ENCODE measurements at places on chromosomes 4 and X.

GRCh38 chr4:138672393-138672976, 343.1 kb upstream of the NOCT start:
- DNase-seq, result no peak

DNA sequence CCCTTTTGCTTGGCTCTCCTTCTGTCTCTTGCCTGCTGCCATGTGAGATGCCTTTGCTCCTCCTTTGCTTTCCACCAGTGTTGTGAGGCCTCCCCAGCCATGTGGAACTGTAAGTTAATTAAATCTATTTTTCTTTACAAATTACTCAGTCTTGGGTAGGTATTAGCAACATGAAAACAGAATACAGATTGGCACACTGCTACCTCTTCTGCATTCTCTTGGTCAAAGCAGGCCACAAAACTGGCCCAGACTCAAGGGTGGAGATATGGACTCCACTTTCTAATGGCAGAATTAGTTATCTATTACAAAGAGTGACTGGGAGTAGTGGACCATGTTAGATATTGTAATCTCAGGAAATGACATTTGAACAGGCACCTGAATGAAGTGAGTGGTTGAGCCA, 21.5 kb upstream of the CCDC149 start:
- DNase-seq, result no peak

DNA sequence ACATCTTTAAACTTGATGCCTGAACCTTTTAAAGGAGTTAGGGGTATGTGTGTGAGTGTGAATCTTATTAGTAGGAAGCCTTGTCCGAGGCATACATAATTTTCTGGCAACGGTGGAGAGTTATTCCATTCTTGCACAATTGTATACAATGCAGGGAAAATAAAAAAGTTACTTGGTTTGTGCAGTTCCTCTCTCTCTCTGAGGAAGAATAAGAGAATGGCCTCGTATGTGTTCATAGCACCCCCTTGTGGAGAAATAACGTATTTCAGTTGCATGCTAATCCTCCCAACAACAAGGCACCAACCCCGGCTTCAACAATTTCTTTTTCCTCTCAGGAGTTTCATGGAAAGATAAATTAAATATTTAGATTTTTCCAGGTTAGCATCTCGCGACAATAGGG, 33.7 kb upstream of the FGF13 start:
- no peak for DNase-seq

DNA sequence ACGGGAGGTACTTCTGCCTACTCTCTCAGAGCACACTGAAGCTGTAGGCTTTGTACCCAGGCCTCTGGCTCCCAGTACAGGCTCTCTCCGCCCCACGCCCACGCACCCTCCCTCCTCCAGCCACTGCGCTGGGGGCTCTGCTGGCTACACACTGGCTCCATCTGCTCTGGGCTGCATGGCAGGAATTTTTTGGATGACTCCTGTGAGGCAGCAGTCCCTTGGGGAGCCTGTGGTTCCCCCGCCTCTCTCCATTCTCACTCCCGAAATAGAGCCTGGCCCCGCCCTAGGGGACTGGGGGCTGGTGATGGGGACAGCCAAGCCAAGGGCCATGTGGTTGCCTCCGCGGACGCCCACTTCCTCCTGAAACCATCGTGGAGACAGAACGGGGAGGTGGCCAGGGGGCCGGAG, 58.1 kb upstream of the ADRA2C start:
- DNase-seq, result no peak

DNA sequence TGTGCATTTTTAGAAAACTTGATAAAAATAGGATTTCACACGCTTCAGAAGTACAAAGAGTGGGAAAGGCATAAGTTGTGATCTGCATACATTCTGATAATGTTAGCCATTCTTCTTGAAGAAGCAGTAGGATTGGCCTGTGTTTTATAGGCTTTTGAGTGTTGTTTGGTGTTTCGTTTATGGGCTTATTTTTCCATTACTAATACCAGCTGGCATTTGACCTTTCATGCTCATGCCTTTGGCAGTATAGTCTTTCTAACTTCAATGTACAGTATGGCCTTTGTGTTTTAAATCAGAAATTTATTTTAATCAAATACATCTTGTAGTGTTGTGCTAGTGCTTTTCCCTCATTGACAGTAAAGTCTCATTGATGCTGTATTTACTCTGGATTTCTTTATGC, 51.5 kb upstream of the SLC4A4 start:
- DNase-seq, result no peak

DNA sequence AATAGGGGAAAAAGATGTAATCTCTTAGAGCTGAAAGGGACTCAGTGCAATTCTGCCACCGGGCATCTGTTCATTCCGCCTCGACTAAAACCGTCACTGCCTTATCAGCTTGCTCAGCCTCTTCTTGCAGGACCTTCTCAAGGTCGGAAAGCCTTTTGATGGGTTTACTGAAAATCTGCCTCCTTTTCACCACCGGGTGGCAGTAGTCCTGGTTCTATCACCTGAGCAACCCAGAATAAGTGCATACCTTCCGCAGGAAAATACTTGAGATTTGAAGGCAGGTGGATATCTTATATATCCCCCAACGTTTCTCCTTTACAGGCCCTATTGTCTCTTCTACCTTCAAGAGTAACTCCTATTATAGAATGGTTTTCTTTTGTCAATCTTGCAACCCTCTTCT, 103.4 kb upstream of the PAK3 start:
- DNase-seq, result no peak

DNA sequence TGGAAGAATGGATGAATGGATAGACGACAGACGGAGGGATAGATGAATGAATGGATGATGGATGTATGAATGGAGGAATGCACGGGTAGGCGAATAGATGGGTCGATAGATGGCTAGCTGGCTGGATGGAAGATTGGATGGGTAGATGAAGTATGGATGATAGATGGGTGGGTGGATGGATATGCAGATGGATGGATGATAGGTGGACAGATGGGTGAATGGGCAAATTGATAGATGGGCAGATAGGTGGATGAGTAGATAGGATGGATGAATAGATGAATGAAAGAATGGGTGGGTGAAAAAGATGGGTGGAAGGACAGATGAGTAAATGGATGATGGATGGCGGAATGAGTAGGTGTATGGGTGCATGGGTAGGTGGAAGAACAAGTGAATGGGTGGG, 57.3 kb downstream of the EVC2 start:
- no peak for DNase-seq

DNA sequence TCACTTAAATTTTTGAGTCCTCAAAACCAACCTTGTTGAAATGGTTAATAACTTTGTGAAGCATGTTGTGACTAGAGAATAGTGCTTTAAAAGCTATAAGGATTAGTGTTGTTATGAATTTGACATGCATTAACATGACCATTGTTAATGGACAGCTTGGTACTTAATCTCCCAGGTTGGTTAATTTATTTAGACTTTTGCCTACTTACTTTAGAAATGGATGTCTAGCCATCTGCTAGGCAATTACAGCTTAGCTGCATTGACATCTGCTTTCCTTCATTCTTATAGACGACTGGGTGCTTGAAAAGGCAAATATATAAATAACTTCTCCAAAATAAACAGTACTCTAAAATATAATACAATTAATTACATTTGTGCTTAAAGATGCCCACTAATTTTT, 368.0 kb downstream of the CCSER1 start:
- DNase-seq, result no peak

- DNase-seq, result no peak
These were observed 130.4 kb downstream of the BCOR start for GRCh38 chrX:39967348-39967747.

GRCh38 chrX:856566-857290, 226.1 kb downstream of the SHOX start:
- DNase-seq, result no peak

- no peak for DNase-seq
These were observed 104.7 kb downstream of the MAML3 start for GRCh38 chr4:140049024-140049848.

DNA sequence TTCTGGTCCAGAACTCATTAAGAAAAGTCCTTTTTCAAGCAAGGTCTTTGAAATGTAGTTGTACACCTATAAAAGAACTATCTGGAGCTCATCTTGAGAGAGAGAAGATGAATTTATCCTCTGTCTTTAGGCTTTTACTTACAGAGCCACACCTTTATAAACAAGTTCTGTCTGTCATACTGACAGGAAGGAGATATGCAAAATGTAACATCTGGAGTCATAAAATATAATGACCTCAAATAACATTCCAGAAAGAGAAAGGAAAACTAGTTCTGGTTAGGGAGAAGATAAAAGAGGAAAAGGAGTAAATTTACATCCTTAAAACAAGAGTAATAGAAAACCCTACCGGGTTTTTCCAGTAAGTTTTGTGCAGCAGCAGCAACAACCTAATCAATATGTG, 1.3 kb downstream of the INPP4B start:
- no peak for DNase-seq

GRCh38 chr4:141501931-141502330, 134.5 kb upstream of the IL15 start:
- no peak for DNase-seq

DNA sequence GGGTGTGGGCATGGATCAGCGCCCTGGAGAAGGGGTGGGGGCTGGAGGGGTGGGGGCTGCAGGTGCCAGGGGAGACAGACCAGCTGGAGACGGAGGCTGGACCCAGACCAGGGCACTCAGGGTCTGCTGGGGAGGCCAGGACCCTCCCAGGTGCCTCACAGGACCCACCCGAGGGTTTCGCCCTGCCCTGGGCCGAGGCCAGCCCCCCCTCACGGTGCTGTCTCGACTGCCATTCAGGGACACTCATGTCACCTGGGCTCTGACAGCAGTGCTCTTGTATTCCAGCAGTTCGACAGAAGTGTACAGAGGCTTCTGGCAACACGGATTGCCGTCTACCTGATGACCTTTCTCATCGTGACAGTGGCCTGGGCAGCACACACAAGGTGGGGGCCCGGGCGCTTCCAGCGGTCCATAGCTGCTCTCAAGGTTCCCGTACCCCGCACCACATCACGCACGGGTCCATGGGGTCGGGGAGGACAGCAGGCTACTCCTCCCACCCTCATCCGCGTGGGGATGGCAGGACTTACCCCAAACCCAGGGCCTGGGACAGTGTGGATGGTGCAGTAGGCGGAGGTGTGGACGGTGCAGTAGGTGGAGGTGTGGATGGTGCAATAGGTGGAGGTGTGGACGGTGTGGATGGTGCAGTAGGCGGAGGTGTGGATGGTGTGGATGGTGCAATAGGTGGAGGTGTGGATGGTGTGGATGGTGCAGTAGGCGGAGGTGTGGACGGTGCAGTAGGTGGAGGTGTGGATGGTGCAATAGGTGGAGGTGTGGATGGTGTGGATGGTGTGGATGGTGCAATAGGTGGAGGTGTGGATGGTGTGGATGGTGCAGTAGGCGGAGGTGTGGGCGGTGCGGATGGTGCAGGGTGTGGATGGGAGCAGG, 18.1 kb downstream of the TMEM175 start:
- no peak for DNase-seq

GRCh38 chr4:71729856-71730255, 54.0 kb downstream of the GC start:
- DNase-seq, result no peak

DNA sequence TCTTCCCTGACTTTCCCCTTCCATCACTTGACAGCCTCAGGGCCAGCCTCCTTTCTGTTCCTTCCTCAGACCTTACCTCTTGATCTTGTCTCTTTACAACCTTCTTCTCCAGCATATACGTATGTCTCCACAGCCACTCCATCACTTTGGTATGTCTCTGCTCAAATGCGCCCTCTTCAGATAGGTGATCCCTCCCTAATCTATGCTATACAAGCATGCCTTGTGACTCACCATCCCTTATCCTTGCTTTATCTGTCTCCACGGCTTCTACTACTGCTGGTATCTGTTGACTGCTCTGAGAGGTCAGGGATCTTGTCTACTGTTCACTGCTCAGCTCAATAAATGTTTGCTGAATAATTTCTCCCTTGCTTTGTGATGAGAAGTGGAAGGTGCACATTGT, 9.0 kb downstream of the ARAP2 start:
- no peak for DNase-seq

DNA sequence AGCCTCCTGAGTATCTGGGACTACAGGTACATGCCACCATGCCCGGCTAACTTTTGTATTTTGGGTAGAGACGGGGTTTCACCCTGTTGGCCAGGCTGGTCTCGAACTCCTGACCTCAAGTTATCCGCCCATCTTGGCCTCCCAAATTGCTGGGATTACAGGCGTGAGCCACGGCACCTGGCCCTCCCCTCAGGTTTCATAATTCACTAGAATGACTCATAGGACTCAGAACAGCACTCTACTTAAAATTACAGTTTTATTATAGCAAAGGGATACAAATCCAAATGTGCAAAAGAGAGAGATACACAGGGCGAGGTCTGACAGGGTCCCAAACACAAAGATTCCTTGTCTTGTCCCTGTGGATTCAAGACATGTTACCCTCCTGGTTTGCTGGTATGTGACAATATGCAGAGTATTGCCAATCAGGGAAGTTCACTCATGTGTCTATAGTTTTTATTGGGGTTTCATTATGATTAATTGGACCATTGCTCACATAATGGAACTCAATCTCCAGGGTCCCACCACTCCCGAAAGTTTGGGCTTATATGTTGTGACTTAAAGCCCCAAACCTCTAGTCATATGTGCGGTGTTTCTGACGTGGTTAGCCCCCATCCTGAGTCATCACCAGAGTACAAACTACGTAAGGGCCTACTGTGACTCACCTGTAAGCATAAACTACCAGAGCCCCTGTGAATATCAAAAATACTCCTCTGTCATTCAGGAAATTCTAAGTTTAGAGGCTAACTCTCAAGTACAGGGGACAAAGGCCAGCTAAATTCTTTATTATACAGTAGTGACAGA, 5.2 kb downstream of the YIPF6 start:
- DNase-seq, result no peak

DNA sequence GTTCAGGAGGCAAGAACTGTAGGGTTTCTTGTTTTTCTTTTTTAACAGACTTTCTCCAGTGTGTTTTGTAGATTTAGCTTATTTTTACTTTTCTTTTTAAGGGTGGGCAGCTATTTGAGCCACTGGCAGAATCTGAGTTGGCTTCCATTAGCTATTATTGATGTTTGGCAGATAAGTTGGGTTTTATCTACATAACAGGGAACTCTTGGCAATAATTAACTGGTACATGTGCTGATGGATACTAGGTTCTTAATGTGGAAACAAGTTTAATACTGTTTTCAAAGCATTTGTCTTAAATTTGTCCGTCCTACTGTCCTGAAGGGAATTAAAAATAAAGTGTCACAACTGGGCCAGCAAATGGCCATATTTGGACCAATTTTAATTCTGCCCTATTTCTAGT, 80.5 kb downstream of the PHOX2B start:
- no peak for DNase-seq

DNA sequence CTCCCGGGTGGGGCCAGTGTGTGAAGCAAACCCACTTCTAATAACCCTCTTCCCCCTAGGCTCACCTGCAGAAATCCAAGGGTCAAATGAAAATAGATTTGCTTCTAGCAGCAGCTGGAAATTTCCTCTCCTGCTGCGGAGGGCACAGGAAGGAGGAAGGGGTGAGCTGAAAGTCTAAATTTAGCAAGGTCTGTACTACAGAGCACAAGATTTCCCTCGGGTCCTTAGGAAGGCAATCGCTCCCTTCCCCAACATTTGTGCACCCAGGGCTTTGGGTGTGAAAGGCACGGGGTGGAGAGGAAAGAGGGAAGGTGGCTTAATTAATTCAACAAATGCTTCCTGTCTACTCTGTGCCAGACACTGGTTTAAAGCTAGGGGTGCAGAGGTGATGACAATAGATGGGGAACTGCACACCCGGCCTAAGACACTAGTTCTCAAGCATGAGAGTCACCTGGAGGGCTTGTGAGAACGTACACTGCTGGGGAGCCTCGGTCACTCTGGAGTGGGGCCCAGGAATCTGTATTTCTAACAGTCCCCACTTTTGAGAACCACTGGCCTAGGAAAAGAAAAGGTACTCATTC, 204.4 kb downstream of the NSUN7 start:
- no peak for DNase-seq

Measured in activated CD4-positive, alpha-beta T cell treated with anti-CD3 and anti-CD28 coated beads, Interleukin-2, amount 50 U/mL, for 24 hours (primary cell).